DND-41 (cell line): ENCODE measurements at places on chromosomes 1 and 21.

DNA sequence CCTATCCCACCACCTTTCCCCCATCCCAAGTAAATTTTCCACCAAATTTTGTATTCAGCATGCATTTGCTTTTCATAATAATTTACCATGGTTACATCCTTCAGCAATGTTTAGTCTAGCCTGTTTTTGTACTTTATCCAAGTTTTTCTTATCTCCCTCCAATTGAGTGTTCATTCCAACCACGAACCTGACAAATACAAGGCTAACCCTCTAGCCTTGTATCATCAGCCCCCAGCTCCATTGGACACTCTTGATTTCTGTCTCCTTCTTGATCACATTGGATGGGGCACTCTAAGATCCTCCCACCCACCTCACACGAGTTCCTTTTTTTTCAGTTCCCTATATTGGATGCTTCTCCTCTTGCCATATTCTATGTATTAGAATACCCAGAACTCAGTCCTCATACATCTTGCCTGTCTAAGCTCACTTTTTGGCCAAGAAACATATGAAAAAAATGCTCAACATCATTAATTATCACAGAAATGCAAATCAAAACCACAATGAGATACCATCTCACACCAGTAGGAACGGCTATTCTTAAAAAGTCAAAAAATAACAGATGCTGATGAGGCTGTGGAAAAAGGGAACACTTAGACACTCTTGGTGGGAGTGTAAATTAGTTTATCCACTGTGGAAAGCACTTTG lies 40.5 kb upstream of the SLC35F3 start:
- DNase-seq, result no peak

- DNase-seq, result no peak
Measured at GRCh38 chr1:187032982-187033692, 204.4 kb downstream of the PLA2G4A start.

- no peak for DNase-seq
Measured at GRCh38 chr1:208778417-208778816, 534.2 kb upstream of the PLXNA2 start.

- DNase-seq, result peak; percentile 36
Measured at GRCh38 chr1:233518344-233518743, 95.6 kb upstream of the KCNK1 start.

GRCh38 chr21:42043201-42043895 lies 27.8 kb upstream of the UMODL1 start:
- no peak for DNase-seq

DNA sequence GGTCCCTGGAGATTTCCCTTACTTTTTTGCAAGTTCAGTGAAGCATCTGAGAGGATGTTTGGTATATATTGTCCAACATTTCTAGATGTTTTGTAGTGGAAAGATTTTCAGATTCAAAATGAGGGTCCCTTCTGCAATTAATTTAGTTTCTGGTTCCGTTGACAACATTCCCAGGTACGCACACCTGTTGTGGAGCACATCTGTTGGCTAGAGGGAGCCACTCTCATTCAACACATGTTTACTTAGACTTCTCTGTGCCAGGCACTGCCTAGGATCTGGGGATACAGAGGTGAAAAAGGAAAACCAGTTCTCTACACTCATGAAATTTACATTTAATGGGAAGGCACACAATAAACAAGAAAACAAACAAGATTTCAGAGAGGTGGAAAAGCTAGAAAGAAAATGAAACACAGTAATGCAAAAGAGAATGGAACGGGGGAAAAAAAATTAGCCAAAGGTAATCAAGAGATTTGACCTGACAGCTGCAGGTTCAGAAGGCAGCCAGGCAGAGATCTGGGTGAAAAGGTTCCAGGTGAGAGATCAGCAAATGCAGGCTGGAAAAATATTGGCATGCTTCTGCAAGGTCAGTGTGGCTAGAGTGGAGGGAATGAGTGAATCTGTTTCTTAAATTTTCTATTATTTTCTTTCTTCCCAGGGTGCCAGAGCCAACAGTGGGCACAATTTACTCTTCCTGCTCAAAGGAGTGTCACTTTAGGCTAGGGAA lies 48.4 kb upstream of the KAZN start:
- no peak for DNase-seq

DNA sequence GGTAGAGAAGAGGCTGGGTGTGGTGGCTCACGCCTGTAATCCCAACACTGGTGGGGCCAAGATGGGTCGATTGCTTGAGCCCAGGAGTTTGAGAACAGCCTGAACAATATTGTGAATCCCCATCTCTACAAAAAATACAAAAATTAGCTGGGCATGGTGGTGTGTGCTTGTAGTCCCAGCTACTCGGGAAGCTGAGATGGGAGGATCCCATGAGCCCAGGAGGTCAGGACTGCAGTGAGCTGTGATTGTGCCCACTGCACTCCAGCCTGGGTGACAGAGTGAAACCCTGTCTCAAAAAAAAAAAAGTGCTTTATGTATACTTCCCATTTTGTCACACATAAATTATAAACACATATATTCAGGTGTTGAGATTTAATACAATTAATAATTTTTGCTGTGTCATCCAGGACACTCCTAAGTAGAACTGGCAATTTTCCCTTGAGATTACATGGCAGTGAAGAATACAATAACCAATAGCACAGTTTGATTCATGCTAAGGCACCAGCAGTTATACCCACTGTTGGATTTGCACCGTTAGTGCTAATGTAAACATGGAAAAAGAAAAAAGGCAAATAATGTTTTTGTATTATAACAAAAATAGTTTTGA lies 15.5 kb downstream of the GABPB2 start:
- DNase-seq, result no peak

DNA sequence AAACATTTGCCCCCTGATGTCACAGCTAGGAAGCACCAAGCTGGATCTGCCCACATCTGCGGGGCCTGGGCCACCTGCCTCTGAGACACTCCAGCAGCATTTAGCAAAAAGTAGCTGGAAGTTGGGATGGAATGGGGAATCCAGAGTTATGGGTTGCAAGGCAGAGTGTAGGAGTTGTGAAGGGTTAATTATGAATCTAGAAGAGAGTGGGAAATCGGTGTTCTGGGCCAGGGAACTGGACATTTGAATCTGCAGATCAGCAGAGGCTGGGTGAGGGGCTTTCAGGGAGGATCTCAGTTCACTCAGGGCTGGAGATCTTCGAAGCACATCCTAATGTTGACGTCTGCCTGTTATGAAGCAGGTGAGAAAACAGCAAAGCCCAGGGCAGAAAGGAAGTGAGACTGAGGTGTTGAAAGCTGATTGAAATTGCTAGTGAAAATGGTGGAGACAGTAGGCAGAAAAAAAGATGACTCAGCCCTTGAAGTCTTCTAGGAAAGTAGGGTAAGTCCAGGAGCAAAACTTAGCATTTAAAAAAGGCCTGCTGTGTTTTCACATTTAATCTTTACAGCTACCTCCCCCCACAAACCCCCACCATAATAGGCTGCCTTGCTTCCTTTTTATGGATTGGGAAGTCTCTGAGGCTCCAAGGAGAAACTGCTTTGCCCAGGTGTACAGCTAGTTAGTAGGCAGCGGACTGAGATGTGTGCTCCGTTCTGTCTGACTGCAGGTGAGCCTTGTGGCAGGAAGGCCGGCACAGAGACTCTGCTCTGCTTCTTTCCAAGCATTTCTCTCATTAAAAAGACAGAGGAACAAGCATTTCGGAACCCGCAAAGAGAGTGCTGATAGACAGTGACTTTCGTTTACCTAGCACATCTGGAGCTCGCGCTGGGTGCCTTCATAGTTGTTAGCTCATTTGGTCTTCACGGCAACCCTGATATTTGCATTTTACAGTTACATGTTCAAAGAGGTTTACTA lies 7.2 kb downstream of the VANGL1 start:
- no peak for DNase-seq

DNA sequence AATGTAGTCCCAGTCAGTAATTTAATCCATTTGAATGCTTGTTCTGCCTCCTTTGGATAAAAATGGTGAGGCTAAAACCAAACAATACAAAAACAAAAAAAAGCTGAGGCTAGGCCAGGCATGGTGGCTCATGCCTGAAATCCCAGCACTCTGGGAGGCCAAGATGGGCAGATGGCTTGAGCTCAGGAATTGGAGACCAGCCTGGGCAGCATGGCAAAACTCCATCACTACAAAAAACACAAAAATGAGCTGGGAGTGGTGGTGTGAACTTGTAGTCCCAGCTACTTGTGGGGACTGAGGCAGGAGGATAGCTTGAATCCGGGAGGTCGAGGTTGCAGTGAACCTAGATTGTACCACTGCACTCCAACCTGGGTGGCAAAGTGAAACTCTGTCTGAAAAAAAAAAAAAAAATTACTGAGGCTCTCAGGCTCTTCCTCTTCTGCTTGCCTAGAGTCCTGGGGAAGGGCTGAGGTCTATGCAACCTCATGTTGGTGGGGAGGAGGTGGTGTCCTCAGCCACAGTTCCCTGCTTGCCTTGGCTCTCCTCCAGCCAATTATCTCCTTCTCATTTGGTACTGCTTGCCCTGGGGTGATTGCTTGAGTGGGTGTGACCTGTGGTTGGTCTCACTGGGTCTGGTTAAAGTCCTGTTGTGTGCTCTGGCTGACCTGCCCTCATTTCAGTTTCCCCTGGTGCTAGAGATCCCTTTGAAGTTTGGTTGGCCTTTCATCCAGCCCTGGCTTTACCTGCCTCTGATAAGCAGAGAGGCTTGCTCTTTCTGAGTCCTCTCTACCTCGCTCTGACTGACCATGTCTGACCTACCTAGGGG lies 20.9 kb downstream of the S1PR1 start:
- DNase-seq, result peak; percentile 59
